NCI-H2081 treated with DMSO at 0.1 percent for 48 hours (cell line): ENCODE measurements at places on chromosomes 1 and 21.
A peak's percentile ranks its signal among the peaks of the same experiment; 100 is the strongest.

DNA sequence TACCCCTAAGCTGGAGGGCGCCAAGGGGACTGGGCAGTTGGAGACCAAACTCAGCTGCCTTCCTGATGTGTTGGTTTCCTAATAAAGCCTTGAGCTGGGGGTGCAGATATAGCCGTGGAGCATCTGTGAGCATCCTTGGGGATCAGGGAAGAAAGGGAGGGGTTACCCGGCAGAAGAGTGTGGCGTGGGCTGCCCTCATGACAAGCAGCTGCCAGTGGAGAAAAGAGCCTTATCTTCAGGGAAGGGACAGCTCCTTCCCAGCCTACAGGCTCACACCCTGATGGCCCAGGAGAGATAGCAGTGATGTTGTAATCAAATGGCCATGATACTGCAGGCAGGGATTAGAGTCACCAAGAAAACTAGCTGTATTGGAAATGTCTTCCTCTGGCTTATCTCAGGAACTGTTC lies 10.8 kb upstream of the NFASC start:
- no peak for DNase-seq

DNA sequence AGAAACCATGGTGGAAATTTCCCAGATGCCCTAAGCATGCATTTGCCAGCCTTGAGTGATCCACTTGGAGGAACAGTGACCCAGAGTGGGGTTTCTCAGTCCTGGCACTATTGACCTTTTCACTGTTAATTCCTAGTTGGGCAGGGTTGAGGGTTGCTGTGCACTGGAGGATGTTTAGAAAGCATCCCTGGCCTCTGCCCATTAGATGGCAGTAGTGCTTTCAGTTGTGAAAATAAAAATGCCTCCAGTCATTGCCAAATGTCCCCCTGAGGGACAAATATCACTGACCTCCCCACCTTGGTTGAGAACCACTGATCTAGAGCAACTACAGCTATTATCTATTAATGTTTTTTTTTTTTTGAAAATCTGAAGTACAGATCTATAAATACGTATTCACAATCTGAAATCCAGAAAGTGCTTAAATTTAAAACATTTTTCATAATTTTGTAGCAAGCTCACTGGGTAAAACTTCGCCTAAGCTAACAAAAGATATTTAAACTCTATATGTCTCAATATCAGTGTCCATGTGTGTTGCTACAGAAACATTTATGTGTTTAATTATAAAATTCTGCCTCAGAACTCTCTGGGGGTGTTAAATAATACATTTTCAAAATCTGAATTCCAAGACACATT lies 27.3 kb downstream of the F3 start:
- DNase-seq = no peak

- DNase-seq = no peak
Measured at GRCh38 chr1:22457345-22457744, 5.7 kb downstream of the ZBTB40 start.

GRCh38 chr1:168427051-168427450 lies 116.7 kb downstream of the XCL2 start:
- DNase-seq = no peak

- no peak for DNase-seq
Measured at GRCh38 chr21:15422783-15423182, 307.0 kb upstream of the USP25 start.

- DNase-seq = no peak
Measured at GRCh38 chr1:77697441-77697840, 15.0 kb upstream of the ZZZ3 start.

DNA sequence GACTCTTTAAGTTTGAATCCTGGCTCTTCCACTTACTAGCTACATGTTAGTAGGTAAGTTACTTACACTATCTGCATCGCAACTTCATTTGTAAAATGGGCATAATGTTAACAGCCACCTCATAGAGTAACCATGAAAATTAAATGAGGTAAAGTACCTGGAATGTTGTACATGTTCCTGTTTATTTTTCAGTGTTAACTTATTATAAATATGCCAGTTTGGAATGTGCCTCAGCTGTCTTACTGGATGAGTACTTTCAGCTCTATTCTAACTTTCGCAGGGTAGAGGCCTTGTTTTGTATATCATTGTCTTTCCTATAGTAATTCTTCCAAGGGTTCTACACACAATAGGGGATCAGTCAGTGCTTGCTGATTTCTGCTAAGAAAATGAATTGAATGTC lies 167.4 kb downstream of the DUSP10 start:
- no peak for DNase-seq

GRCh38 chr1:164524810-164525209 lies 34.2 kb upstream of the PBX1 start:
- no peak for DNase-seq

DNA sequence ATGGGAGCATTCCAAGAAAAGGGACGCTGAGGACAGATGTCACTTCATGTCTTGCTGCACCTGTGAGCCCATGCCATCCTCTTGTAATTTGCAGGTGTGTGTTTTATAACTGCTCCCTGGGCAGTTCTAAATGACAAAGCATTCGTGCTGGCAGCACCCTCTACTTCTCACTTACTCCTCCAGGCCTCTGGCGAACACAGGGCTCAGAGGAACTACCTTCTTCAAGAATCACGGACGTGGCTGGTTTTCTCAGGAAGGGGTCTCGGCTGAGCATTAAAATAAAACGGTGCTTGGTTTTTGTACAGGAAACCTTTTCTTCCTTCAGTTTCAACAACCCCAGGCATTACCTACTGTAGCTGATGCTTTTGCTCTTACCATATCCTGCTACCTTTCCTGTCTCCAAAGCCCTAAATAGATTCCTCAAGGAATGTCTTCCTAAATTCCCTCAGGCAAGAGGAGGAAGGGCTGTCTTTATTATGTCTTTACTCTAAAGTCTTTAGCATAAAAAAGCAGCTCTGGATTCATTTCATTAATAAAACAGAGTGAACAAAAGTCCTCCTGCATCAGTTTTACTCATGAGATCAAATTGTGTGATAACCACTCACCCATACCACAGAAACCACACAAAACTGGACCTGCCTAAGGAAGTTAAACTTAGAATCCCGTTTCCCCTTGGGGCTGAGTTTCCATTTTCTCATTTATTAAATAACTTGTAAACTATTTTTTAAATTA lies 79.0 kb upstream of the MAP10 start:
- no peak for DNase-seq

DNA sequence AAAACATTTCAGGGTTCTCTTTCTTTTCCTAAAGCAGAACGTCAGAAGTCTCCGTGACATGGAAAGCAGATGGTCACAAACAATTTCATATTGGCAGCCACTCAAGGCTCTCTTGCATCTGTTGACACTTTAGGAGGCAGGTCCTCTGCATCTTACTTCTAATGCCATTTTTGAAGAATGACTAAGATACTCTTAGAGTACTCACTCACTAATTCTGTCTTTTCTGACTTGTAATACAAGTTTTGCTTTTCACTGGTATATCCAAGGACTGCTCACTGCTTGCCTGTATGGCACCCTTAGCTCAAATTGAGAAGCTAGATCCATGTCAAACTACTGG lies 68.3 kb downstream of the PRRX1 start:
- no peak for DNase-seq

DNA sequence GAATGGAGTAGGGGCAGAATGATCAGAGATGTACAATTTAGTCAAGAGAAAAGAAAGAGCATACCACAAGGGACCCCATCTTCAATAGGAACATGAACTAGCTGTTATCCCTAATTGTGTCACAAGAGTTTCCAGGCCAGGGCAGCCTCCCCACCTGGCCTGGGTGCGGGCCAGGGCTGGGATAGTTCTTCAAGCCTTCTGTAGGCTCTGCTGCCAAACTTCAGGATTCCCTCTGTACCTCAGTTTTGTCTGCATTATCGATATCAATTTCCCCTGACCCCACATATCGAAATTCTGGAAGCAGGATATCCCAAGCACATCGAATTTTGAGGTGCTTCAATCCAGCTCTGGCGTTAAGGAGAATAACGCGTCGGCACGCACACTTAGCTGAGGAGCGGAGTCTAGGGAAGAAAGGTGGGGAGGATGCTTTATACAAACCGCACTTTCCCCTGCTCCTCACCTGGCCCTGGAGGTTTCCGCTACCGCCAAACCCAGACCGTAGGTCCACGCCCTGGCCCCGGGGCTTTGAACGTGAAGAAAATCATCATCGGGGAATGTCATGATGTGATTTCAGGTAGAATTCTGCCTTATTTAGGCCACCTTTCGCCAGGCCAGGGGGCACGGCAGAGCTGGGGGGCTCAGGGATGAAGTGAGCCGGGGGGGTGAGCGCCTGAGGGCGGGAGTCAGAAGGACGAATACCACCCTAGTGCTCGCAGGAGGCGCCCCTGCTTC lies 7.4 kb downstream of the HLX start:
- DNase-seq = no peak

GRCh38 chr1:44270686-44271628 lies 57.7 kb downstream of the DMAP1 start:
- DNase-seq = no peak

GRCh38 chr1:221783936-221784335 lies 42.0 kb upstream of the DUSP10 start:
- DNase-seq = no peak

DNA sequence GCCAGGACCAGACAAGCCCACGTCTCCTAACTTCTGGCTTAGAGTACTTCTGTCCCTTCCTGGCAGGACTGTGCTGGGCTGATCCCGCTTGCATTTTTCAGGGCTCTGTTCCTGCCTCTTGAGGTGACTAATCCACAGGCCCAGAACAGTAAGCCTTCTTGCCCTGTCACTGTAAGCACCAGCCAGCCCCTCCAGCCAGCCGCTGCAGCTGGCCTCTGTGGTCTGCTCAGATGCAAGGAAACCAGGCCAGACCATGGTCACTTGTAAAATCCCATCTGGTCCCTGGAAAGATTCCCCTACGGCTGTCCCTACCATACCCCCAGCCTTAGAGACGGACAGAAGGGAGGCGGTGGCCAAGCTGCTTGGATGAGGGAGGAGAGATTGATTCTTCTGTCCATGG lies 74.2 kb downstream of the KIRREL1 start:
- no peak for DNase-seq

- DNase-seq = no peak
Measured at GRCh38 chr1:91717839-91718238, 168.1 kb downstream of the TGFBR3 start.

GRCh38 chr21:15255763-15256162 lies 191.0 kb upstream of the NRIP1 start:
- no peak for DNase-seq

DNA sequence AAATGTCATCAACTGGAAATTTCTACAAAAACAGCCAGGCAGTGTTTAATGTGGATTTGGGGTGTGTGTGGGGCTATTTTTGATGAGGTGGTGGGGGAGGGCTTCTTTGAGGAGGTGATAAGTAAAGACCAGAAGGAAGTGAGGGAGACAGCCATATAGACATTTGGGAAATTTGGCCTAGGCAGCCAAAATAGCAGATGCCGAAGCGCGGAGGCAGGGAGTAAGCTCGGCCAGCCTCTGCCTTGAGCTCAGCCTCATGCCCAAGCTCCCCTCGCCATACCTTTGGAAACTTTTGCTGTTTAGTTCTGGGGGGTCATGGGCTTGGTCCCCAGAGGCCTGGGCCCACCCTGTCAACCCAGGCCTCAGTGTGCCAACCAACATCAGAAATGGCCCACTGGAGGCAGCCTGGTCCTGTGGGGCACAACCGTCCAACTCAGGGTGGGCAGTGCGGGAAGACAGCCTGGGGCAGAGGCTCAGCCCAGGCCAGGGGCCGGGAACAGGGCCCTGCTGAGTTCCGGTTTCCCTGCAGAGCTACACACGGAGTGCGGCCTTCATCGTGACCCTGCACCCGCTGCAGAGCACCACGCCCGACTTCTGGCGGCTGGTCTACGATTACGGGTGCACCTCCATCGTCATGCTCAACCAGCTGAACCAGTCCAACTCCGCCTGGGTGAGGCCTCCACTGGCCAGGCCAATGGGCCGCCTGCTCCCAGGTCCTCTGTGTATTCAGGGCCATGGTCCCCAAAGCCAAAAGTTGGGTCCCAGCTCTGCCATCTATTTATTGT lies 84.0 kb downstream of the PTPRU start:
- DNase-seq = no peak

DNA sequence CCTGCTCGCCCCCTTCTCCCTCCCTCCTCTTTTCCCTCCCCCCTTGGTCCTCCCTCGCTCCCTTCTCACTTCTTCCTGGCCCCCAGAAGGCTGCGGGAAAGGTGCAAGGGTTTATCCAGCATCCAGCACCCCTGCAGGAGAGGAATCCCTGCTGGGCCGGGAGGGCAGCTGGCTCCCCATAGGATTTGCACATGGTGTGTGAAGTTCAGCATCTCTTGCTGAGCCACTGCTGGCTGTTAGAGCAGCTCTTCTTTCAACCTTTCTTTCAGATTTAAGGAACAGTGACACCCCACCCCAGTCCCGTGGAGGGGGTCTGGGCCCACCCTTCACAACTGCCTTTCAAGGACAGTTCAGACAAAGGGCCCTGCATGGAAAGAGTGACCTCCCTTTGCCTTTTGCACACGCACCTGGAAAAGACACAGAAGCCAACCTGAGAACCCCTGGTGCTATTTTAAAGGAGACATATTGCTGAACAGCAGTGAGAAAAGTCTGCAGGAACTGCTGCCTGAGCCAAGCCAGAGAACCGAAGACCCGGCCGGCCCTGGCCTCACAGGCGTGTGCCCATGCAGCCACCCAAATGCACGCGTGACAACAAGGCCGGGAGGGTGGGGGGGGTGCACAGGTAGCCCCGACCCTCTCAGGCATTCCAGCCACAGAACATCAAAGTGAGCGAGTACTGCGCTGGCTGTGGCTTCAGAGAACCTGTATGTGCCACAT lies 66.6 kb downstream of the SLC37A1 start:
- no peak for DNase-seq

- DNase-seq = no peak
Measured at GRCh38 chr21:38244885-38245869, 11.6 kb upstream of the KCNJ15 start.

- DNase-seq = no peak
Measured at GRCh38 chr21:43827015-43827611, 37.7 kb downstream of the RRP1 start.

- peak; percentile 56 for DNase-seq
Measured at GRCh38 chr1:223504741-223505140, 111.5 kb downstream of the CCDC185 start.

- DNase-seq = no peak
Measured at GRCh38 chr1:109639841-109640184, 16.1 kb upstream of the GSTM4 start.

GRCh38 chr21:32333953-32334673 lies 35.5 kb downstream of the MRAP start:
- DNase-seq = no peak

DNA sequence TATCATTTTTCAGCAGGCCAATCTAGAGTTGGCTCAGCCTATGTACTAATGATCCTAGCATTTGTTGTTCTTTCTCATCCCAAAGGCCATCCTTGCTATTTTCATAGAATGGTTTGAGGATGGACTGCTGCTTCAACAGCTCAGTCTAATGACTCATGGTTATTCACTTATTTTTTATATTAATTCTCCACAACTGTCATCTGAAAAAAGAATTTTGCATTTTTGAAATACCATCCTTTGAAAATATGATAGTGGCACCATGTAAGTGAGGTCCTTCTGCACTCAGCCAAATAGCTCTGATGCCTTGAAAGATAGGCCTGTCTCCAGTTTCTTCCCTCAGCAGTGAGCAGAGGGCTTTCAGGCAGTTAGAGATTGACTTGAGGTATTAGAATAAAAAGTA lies 377.5 kb downstream of the LMO4 start:
- no peak for DNase-seq
